ENCODE measurements at places on chromosomes 1 and 21. TPM values are rescaled to one million over a fixed set of nuclear protein-coding genes. Genes with fewer than 3 reads are reported as not detected.

TNFRSF18 gene
- total RNA-seq, result not detected

MTF2 gene
- total RNA-seq, result 22.4 TPM

RGS4 gene
- total RNA-seq, result 822 TPM

BARHL2 gene
- total RNA-seq, result not detected

PTPRU gene
- 33.2 TPM for total RNA-seq

COL6A1 gene
- total RNA-seq, result 842 TPM

SLAMF1 gene
- not detected for total RNA-seq

ZMYND12 gene
- 0.30 TPM for total RNA-seq

AQP10 gene
- total RNA-seq, result 0.05 TPM

DCST1 gene
- not detected for total RNA-seq

All from smooth muscle cell of the umbilical artery (primary cell).